ENCODE measurements at places on chromosomes 5 and 9.

- DNase-seq = no peak
Observed at GRCh38 chr9:19619221-19619620, 169.6 kb downstream of the SLC24A2 start.

GRCh38 chr5:175741556-175741955, 83.7 kb downstream of the HRH2 start:
- no peak for DNase-seq

DNA sequence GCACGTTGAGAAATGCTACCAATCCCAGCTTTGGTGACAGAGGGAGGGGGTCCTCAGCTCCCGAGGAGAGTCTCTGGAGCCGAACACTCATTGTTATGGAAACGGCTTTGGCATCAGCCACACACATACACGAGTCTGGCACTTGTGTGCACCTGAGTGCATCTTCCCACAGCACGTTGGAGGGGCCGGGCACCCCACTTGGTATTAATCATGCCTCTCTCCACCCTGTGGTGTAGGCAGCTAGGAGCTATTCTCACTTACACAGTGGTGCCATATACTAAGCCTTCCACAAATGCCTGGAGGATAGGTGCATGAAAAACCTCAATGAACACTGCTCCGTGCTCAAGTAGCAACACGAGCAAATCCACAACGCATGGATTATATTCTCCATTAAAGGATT, 133.9 kb upstream of the PANK3 start:
- DNase-seq = no peak

DNA sequence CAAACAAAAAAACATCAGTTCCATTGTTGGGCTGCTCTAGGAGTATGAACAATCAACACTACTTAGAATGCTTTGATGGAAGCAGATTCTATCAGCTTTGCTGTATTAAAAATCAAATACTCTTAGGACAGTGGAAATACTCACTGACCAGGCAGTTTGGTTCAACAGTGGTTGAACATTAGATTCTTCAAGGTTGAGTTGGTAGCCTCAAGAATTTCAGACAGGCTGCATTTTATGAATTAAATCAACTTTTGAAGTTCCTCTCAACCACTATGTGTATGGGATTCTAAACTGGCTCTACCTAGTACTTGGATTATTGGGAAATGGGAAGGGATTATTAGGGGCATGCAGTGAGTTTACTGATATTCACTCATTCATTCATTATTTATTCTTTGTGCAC, 35.0 kb downstream of the ACTBL2 start:
- DNase-seq = no peak

DNA sequence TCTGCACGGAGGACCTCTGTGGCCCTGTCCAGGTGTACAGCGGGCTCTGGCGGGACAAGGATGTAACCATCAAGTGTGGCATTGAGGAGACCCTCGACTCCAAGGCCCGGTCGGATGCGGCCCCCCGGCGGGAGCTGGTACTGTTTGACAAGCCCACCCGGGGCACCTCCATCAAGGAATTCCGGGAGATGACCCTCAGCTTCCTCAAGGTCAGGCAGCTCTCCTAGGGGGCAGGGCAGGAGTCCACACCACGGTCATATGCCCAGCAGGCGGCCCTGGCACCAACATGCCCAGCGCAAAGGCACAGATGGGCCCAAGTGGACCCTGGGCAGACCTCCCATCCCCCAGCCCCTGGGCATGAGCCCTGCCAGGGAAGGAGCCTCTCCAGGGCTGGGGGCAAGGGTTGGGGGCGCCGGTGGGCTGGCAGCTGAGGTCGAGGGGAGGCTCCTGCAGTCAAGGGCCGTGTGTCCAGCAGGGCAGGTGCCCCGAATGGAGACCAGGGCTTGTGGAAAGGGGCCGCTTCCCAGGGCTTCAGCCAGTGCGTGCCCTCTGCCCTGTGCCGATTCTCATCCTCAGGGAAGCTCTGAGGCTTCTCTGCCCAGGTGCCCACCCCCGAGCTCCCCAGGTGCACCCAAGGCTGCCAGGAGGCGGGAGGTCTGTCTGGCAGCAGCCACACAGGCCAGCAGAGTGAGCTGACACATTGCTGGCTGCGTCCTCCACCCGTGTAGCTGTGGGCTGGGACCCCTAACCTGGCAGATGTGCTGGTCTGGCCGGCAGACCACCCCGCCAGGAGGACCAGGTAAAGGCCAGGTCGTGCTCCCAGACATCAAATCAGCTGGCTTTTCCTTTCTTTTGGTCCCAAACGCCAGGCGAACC, 10.0 kb downstream of the DIPK1B start:
- DNase-seq = no peak

GRCh38 chr9:12722131-12722530, 28.9 kb downstream of the TYRP1 start:
- no peak for DNase-seq

- peak; percentile 52 for DNase-seq
Observed at GRCh38 chr5:147509041-147509709, 693 bp downstream of the DPYSL3 start.

- no peak for DNase-seq
Observed at GRCh38 chr9:110125763-110126351, 82.1 kb downstream of the C9orf152 start.

GRCh38 chr9:121268851-121269641, 1.1 kb downstream of the GSN start:
- no peak for DNase-seq

DNA sequence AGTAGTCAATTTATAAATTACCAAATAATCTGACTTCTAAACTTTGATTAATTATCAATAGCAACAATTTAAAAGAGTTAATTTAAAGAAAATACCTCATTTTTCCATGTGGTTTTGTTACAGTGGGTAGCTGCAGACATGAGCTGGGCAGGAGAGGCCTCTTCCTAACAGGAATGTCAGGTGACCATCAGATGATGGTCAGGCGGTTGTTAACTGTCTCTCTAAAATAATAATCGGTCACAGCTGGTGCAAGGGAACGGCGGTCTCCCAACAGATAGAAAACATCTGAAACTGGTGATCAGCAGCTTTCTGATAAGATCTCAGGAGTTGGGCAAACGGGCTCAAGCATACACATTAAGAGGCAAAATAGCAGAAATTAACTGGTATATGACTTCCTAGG, 342.7 kb upstream of the CYLC2 start:
- DNase-seq = no peak

- DNase-seq = no peak
Observed at GRCh38 chr9:17024129-17024528, 110.7 kb upstream of the CNTLN start.

GRCh38 chr5:159928122-159928909, 12.0 kb downstream of the ADRA1B start:
- peak; percentile 79 for DNase-seq

Data from left ventricle myocardium superior (tissue), 1 donor.